AG09309 (cell line): ENCODE measurements at places on chromosomes 12 and 14.

GRCh38 chr12:131101703-131102492, 148.2 kb downstream of the ADGRD1 start:
- DNase-seq: no peak

DNA sequence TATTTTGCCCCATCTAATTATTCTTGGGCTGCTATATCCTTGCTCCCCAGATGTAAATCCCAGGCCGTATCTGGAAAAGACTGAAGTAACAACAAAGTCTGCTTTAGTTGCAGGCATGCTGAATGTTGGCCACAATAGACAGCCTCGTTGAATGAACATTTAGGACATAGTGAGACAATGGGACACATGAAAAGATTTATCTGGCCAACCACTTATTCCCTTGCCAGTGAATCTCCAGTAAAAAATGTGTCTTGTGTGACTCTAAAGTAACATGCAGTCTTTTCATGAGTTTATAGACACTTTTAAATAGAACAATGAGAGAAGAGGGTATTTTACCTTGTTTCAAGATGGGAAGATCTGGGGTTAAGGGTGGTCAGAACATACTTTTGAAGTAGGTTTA, 60.2 kb upstream of the STXBP6 start:
- no peak for DNase-seq

GRCh38 chr14:81323093-81323492, 77.0 kb downstream of the STON2 start:
- DNase-seq: no peak

DNA sequence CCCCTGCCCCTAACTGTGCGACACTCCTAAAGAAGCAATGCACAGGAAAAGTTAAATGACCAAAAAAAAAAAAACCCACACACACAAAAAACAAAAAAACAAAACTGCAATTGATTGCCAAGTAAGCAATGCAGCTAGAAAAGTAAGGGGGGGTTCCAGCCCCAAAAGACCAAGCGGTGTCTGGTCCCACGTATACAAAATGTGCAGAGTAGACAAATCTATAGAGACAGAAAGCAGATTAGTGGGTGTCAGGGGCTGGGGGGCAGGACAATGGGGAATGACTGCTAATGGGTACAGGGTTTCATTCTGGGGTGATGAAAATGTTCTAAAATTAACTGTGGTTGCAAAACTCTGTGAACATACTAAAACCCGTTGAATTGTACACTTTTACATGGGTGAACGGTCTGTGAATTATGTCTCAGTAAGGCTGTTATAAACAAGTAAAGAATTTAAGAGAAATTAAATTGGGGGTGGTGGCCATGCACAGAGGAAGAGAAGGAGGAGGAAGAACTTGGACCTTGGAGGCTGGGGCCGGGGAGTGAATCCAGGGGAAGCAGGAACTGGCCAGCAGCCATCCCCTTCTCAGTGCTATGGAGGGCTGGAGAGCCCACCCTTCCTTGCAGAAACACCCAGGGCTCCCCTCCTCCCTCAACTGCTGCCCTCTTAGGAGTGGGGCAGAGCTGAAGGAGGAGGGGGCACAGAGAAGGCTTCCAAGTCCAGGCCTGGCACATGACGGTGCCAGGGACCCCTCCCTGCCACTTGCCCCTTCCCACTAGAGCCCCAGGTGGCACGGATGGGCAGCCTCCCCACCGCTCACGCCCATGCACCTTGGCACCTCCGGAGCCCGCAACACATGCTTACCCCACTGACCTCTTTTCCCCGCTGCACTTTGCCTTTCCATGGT, 45.4 kb downstream of the KDM2B start:
- DNase-seq: no peak

GRCh38 chr12:50042693-50043092, 14.7 kb upstream of the ASIC1 start:
- no peak for DNase-seq

- DNase-seq: no peak
Observed at GRCh38 chr14:99781091-99781490, 12.1 kb upstream of the EML1 start.

DNA sequence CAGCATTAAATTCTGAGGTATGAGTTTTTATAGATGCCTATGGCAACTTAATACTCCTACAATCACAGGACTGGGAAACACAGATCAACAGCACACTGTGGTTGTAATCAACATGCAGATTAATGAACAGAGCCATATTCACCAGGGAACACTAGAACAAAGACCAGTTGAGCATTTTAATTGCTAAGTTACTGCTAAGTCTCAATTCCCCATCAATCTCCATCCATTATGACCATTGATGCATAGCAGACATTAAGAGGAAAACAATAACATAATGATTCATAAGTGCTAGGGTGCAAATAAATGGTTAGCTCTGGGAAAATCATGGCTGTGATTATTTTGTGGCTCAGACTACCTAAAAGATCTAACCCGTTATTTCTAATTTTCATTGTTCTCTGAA, 505.6 kb downstream of the TRHDE start:
- DNase-seq: no peak

- DNase-seq: no peak
Observed at GRCh38 chr14:27315477-27315876, 717.6 kb upstream of the NOVA1 start.

DNA sequence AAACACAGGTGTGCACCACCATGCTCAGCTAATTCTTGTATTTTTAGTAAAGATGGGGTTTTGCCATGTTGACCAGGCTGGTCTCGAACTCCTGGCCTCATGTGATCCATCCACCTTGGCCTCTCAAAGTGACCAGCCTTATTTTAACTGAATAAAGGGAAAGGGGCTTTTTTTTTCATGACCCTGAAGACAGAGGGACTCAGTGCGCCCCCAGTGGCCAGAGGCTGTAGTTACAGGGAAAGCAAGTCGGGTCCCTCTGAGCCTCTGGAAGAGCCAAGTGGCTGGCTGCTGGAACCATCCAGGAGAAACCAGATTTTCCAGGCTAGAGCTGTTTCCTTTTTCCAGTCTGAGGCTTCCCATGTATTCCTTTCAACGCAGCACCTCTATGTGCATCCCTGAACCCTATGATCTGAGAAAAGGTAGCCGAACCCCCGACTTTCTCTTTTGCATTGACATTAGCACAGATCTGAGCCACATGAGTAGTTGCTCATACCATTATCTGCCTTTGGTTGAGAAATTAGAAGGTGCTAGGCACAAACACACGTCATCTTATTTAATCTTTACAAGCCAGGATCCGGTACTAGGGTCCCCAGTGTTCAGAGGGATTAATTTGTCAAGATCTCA, 342.7 kb downstream of the CACNA1C start:
- DNase-seq: no peak

- DNase-seq: peak; percentile 17
Observed at GRCh38 chr12:122282061-122282460, 15.8 kb upstream of the VPS33A start.
